Fibroblast of skin of left biceps (primary cell): ENCODE measurements at places on chromosomes 6 and 20.

DNA sequence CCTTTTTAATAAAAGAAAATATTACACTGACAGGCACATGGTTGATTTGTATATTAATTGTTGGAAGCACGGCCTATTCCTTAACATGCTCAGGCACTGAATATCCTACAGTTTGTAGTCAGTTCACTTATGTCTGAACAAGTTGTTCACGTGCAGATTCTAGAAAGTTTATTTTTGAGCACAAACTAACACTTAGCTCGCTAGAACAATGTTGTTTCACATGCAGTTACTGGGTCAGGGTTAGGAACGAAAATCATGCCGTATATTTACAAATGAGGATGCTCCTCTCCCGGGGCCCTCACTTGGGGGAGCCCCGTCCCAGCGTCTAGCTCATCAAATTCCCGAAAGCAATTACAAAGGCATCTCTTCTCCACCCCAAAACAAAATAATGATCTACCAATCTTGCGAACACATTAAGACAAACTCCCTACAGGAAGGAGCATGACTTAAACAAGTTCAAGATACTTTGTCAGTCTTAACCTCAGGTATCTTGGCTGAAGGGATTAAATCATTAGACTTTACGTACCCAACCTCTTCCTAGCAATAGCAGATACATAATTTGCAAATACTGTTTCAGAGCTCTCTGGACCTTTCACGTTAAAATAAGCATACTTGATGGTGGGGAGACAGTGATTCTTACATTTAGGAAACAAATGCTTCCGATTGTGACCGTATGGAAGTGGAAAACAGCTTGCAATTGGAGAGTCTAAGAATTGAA is 1.5 kb downstream of the MAP7 start:
- no peak for DNase-seq

DNA sequence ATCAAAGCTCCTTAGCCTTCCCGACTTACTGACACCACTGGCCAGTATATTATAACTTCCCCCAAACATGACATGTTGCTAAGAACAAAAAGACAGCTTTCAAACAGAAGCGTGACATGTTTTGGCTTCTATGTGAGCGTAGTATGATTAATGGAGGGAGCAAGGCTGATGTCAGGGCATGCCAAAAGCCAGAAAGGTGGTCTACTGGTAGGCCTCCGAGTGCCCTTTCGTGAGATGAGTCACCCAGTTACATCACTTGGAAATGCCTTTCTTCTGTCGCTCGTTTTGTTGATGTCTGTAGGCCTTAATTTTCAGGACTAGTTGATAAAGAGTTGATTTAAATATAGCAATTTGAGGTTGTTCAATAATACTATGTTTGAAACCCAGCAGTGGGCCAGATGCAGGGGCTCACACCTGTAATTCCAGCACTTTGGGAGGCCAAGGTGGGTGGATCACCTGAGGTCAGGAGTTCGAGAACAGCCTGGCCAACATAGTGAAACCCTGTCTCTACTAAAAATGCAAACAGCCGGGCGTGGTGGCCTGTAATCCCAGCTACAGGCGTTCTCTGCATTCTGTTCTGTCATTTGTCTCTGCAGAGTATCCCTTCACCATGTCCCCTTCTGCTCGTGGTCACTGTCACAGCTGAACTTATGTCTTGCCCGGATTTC is 53.3 kb downstream of the CNKSR3 start:
- DNase-seq = no peak

DNA sequence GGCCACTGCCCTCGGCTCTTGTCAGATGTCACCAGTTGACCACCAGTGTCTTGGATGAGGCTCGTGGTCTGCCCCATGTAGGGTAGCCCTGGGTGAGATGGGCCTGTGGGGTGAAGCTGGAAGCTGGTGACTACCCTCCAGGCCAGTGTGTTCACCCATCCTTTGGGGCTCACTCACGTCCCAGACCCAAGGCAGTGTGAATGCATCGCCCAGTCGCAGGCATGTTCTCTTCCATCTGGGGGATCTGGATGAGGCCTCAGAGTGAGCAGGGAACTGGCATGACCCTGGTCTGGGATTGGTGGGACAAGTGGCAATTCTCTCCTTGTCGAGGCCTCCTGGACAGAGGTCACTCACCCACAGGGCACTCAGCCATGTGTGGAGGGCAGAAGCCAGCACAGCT is 120.1 kb upstream of the PHACTR3 start:
- no peak for DNase-seq

GRCh38 chr6:138161338-138162110 is at the start of gene ARFGEF3:
TSS of gene ARFGEF3 (plus strand) at chr6:138161939. CDS start at chr6:138162087, 148 bp downstream.
- no peak for DNase-seq

GRCh38 chr6:11878735-11879134 is 100.1 kb upstream of the ADTRP start:
- no peak for DNase-seq

DNA sequence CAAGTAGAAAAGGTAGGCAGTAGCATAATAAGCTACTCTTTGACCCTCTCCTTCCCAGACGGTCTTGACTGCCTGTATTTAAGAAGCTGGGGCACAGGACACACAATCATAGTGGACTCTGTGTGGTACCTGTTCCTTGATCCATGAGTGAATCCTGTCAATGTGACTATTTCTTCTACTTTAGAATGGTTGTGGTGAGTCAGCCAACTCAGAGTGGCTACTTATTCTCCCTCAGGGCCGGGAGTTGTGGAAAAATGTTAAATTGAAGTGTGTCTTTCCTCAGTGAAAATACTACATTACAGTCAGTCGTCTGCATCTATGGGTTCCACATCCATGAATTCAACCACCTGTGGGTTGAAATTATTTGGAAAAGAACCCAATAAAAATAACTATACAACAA is 30.8 kb upstream of the PREP start:
- DNase-seq = no peak

DNA sequence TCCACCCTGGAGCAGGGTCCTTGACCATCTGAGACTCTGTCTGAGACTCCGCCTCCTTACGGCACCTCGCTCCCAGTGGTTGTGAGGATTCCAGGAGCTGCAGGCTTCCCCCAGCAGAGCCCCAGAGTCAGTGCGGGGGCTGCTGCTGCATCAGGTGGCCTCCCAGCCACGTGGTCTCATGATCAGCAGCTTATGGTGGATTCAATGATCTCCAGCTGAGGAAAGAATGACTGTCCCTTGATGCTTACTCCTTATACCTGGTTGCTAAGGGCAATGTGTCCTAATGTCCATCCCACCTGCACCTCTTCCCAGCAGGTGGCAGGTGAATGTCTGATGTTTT is 40.0 kb downstream of the SLC22A1 start:
- DNase-seq = no peak

DNA sequence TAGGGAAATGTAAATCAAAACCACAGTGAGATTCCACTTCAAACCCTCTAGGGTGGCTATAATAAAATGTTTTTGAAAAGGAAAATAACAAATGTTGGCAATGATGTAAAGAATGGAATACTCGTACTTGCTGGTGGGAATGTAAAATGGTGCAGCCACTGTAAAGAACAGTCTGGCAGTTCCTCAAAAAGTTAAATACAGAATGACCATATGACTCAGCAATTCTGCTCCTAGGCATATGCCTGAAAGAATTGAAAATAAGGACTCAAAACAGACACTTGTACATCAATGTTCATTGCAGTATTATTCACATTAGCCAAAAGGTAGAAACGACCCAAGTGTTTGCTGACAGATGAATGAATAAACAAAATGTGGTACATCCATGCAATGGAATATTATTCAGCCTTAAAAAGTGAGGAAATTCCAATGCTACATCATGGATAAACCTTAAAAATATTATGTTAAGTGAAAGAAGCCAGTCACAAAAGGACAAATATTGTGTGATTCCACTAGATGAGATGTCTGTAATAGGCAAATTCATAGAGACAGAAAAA is 10.2 kb upstream of the RNF114 start:
- no peak for DNase-seq

GRCh38 chr6:25640446-25640845 is 11.6 kb upstream of the SCGN start:
- no peak for DNase-seq

- DNase-seq = no peak
These were observed 132.0 kb upstream of the EEF1E1 start for GRCh38 chr6:8234321-8234720.
